Hindlimb muscle (tissue), 1 donor: ENCODE measurements at places on chromosomes 4 and X.

GRCh38 chrX:54494989-54495813, 833 bp downstream of the FGD1 start:
- no peak for DNase-seq

GRCh38 chrX:53284684-53285447, 3.5 kb upstream of the IQSEC2 start:
- DNase-seq, result no peak

- no peak for DNase-seq
Measured at GRCh38 chr4:66294638-66295037, 624.3 kb upstream of the EPHA5 start.

DNA sequence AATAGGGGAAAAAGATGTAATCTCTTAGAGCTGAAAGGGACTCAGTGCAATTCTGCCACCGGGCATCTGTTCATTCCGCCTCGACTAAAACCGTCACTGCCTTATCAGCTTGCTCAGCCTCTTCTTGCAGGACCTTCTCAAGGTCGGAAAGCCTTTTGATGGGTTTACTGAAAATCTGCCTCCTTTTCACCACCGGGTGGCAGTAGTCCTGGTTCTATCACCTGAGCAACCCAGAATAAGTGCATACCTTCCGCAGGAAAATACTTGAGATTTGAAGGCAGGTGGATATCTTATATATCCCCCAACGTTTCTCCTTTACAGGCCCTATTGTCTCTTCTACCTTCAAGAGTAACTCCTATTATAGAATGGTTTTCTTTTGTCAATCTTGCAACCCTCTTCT, 103.4 kb upstream of the PAK3 start:
- no peak for DNase-seq

DNA sequence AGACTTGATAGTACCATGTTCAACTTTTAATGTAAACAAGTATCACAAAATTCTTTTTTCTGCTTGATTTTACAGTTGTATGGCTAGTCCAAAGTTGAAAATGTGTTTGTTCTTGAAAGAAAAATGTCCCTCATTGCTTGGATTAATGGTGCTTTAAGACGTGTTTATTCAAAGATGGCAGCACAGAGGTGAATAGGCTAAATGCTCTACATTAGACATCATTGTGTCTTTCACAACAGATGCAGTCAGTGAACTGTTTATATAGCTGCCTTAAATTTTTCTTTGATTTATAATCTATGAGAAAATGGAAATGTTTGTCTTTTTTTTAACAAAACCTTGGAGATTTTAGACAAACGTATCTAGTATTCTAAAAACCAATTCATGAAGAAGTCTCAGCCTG, 137.3 kb downstream of the BMPR1B start:
- no peak for DNase-seq

DNA sequence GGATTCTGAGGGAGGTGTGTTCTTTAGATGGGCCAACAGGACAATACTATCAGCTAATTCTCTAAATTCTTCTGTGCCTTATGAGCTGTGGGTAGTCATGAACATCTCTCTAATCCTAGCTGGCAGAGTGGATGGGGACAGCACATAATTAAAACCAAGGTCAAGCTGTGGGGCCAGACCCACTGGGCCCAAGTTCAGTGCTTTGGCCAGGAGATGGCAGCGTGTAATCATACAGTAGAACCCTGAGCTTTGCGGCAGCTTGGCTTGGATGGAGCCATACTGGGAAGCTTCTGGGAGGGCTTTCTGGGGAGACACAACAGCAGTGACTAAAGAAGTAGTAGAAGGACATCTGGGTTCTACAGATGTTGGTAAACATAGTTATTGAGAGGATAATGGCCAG, 140.3 kb upstream of the CXCL13 start:
- DNase-seq, result no peak

DNA sequence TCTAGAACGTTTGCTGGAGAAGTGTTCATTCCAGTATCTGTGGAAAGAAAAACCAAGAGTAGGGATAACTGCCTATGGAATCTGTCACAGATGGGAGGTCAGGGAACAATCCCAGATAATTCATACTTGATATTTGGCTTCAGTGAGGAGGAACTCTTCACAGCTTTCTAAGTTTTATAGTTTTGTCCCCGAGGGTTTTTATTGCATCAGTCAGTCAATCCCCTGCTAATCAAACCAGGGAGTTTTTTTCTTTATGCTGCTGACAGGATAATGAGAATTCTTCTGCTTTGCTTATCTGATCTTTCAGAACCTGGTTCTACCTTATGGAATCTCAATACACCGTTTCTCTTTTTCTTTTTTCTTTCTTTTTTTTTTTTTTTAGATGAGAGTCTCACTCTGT, 633 bp upstream of the TRIML2 start:
- DNase-seq, result no peak
